Immature natural killer cell (primary cell): ENCODE measurements at places on chromosomes 2 and 18. TPM values are rescaled to one million over a fixed set of nuclear protein-coding genes. Genes with fewer than 3 reads are reported as not detected.

RPL37A gene
- 866 TPM for polyA plus RNA-seq

CPO gene
- not detected for polyA plus RNA-seq

CYP26B1 gene
- not detected for polyA plus RNA-seq

LRP2 gene
- polyA plus RNA-seq: not detected

BMP10 gene
- not detected for polyA plus RNA-seq

ALPI gene
- polyA plus RNA-seq: not detected

CYRIA gene
- polyA plus RNA-seq: 24.0 TPM

MTCL1 gene
- polyA plus RNA-seq: not detected

GKN1 gene
- polyA plus RNA-seq: not detected

SCYGR4 gene
- not detected for polyA plus RNA-seq

C18orf63 gene
- polyA plus RNA-seq: not detected

C2orf72 gene
- not detected for polyA plus RNA-seq

NEB gene
- polyA plus RNA-seq: not detected

MPP4 gene
- not detected for polyA plus RNA-seq

MAP3K19 gene
- not detected for polyA plus RNA-seq

PDCD1 gene
- polyA plus RNA-seq: not detected

TUBA3E gene
- polyA plus RNA-seq: not detected

RNF152 gene
- 0.07 TPM for polyA plus RNA-seq

STPG4 gene
- 0.24 TPM for polyA plus RNA-seq

EMILIN1 gene
- polyA plus RNA-seq: 0.80 TPM

POTEC gene
- polyA plus RNA-seq: not detected

TEKT4 gene
- polyA plus RNA-seq: not detected

HS1BP3 gene
- 31.1 TPM for polyA plus RNA-seq

CENPO gene
- 5.6 TPM for polyA plus RNA-seq

GCFC2 gene
- 22.0 TPM for polyA plus RNA-seq

TTN gene
- 1.7 TPM for polyA plus RNA-seq

FAM237A gene
- polyA plus RNA-seq: not detected

B3GNT7 gene
- 8.9 TPM for polyA plus RNA-seq

DYSF gene
- polyA plus RNA-seq: 5.0 TPM

NCKAP5 gene
- polyA plus RNA-seq: not detected

ST8SIA5 gene
- not detected for polyA plus RNA-seq

IMMT gene
- 70.9 TPM for polyA plus RNA-seq

ANKRD30B gene
- polyA plus RNA-seq: not detected

SLC16A14 gene
- 0.12 TPM for polyA plus RNA-seq

PRKAG3 gene
- not detected for polyA plus RNA-seq

PROKR1 gene
- not detected for polyA plus RNA-seq

DOK6 gene
- 0.54 TPM for polyA plus RNA-seq

ACVR1C gene
- polyA plus RNA-seq: not detected

NEU2 gene
- polyA plus RNA-seq: not detected

UGT1A9 gene
- not detected for polyA plus RNA-seq

RAB3GAP1 gene
- polyA plus RNA-seq: 4.3 TPM

KIAA1328 gene
- 9.4 TPM for polyA plus RNA-seq
